MCF 10A (cell line): ENCODE measurements at places on chromosomes 12 and 14.

- no peak for DNase-seq
These were observed 101.3 kb downstream of the CACNA1C start for GRCh38 chr12:2154050-2154449.

GRCh38 chr12:52189376-52190174, 2.2 kb downstream of the KRT80 start:
- no peak for DNase-seq

DNA sequence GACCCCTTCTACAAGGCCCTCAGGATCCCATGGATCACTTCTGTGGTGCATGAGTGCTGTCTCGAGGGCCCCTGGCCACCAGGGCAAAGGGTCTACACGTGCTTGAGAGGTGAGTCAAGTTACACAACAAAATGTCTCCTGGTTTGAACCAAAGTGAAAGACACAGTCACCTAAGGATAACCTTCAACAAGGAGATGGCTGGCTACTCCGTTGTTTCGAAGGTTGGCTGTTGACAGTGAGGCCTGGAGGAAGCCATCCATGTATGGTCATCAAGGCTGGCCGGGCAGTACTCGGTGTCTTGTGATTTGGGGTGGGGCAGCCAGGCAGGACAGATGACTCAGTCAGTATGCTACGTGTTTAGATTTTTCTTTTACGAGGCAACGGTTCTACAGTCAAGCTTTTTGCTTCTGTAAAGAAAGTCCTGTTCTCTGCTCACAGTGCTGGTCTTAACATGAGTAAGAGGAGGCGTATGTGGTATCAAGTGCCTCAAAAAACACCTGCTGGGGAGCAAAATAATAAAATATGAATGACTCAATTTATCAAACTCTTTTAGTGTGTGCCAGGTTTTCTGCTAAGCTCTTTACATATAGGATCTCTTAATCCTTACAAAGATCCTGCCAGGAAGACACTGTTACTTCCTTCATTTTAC, 18.0 kb upstream of the NT5DC3 start:
- peak; percentile 89 for DNase-seq

- DNase-seq: no peak
These were observed 72.7 kb downstream of the EFCAB11 start for GRCh38 chr14:89881839-89882238.

DNA sequence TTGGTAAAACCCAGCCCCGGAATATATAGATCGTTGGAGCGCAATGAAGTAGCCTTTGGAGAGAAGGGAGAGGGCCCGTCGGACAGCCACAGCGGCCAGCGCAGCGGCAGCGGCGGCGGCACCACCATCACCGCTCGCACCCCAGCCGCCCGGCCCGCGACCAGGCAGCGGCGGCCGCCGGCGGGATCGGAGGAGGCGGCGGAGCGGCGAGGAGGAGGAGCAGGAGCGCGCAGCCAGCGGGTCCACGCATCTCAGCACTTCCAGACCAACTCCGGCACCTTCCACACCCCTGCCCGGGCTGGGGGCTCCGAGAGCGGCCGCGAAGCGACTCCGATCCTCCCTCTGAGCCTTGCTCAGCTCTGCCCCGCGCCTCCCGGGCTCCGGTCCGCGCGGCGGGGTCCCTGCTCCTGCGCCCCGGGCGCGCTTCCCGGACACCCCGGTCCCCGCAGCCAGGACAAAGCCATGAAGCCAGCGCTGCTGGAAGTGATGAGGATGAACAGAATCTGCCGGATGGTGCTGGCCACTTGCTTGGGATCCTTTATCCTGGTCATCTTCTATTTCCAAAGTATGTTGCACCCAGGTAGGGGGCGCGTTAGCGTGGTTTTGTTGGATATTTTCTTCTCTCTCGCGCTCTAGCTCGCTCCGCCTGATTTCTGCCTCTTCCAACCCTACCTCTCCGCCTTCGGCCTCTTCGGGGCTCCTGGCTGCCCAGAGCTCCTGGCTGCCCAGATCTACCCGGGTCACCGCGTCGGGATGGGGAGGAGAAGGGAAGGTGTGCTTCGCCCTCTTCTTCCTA, 400 bp downstream of the CHST11 start:
- DNase-seq: peak; percentile 84

DNA sequence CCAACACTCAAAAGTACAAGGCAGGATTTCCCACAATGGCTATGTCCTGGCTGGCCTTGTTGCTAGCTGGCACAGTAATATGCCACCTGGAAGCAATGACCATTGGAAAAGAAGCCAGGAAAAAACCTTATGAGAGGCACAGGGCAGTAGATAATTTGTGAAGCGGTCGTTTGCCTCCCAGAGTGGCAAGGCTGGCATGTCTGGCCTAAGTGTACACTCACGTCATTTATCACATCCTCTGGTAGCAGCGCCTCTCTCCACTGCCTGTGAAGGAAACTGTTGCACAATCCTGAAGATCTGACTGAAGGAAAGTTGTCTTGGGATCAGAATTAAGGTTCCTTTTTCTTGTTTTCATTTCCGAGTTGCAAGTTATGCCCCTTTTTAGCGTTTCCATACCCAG, 408.5 kb downstream of the ZFP36L1 start:
- no peak for DNase-seq
